Caki2 (cell line): ENCODE measurements at places on chromosomes 6 and 20. TPM values are rescaled to one million over a fixed set of nuclear protein-coding genes. Genes with fewer than 3 reads are reported as not detected.

GRCh38 chr6:27495386-27496135 lies 22.7 kb upstream of the ZNF184 start:
- DNase-seq = peak; percentile 89

DNA sequence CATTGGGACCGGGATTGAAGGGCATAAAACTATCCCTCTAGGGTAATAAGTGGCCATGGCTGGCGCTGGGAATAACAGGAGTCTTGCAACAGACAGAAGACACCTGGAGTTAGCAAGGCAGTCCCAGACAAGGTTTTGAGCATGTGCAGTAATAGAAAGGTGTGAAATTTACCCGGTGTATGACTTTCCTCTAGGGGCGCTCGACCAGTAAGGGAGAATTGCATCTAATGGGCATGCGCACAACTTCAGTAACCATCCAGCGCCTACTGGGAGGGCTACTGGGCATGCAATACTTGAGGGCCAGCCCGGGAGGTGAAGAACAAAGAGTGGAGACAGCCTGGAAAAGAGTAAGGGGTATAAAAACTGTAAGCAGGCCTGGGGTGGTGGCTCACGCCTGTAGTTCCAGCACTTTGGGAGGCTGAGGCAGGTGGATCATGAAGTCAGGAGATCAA lies 32.7 kb downstream of the SERPINB6 start:
- peak; percentile 33 for DNase-seq

DNA sequence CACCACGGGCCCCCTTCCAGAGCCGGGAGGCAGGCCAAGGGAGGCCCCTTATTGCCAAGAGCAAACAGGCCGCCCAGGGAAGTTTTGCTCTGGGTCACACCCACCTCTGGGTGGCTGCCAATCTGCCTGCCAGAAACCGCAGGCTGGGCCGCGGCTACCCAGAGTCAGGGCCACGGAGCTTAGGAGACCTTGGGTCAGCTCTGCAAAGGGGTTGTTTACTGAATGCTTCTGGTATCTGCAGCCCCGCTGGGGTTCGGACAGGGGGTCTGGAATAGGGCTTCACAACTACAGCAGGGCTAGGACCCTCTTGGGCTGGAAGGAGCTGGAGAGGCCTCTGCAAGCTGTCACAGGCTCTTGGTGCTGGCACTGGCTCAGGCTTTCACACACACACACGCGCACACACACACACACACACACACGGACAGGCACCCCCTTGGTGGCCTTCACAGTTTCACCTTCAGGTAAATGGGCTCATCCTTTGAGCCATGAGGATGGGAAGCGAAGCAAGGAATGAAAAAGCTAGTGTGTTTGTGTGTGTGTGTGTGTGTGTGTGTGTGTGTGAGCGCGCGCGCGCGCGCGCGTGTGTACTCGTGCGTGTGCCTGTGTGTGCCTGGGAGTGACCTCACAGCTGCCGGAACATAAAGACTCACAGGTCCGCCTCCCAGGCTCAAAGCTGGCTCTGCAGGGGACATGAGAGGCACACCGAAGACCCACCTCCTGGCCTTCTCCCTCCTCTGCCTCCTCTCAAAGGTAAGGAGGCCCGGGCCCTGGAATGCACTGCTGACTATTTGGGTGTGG lies at the start of gene CCN5:
CCN5 (plus strand) TSS at position 669 of the 798 bp plus-strand sequence; CDS start at position 691, 22 bp downstream.
- peak; percentile 92 for DNase-seq

DNA sequence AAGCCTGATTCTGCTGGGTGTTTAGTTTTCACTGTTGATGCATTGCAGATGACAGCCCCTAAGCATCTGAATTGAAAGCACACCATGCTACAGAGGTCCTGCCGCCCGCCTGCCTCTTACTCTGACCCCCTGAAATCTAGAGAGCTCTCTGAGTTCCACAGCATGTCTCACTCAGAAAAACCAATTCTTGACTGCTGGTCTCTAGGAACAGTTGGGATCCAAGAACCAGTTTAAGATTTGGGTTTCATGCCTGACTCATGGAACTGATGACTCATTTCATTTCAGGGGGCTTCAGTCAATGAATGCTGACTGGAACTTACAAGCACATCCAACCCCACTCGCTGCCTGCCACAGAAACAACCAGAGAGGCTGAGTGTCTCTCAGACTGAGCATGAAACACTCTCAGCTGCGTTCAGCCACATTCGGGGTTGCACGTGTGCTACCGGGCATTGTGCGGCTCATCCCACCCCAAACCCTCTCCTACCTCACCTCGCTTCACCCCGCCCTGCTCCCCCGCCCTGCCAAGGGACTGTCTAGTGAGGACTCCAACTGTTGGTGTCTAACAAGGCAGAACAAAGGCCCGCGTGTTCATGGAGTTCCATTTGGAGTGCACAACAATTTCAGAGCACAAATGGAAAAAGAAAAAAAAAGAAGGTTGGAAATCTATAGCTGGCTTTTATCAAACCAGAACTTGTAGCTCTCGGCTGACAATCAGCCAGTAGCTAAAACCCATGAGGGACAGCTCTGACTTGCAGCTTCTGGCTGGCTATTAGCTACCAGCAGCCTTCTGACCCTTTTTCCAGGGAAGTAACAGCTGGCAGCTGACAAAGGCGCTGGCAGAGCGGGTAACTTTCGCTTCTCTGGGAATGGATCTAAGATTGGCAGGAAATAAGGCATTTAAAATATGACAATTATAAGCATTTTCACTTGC lies 20.0 kb upstream of the TRAF3IP2 start:
- DNase-seq = no peak

Gene TSPO2
- not detected in 2 replicates for total RNA-seq

- DNase-seq = no peak
These were observed 533 bp downstream of the MRPS18A start for GRCh38 chr6:43687079-43687436.

DNA sequence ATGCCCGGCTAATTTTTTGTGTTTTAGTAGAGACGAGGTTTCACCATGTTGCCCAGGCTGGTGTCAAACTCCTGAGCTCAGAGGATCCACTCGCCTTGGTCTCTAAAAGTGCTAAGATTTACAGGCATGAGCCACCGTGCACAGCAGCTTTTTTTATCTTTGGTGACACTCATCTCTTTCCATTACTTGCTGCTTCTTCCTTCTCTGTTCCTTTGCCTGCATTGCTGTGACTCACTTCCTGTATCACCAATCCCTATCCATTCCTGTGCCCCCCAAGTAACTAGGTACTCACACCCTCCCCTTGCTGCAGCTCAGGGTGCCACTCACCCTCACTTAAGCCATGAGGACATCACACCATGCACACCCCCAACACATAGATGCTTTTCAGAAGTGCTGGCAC lies 24.6 kb downstream of the KHDC1L start:
- DNase-seq = no peak

- DNase-seq = peak; percentile 45
These were observed 916 bp downstream of the PABPC1L start for GRCh38 chr20:44910690-44911262.

DNA sequence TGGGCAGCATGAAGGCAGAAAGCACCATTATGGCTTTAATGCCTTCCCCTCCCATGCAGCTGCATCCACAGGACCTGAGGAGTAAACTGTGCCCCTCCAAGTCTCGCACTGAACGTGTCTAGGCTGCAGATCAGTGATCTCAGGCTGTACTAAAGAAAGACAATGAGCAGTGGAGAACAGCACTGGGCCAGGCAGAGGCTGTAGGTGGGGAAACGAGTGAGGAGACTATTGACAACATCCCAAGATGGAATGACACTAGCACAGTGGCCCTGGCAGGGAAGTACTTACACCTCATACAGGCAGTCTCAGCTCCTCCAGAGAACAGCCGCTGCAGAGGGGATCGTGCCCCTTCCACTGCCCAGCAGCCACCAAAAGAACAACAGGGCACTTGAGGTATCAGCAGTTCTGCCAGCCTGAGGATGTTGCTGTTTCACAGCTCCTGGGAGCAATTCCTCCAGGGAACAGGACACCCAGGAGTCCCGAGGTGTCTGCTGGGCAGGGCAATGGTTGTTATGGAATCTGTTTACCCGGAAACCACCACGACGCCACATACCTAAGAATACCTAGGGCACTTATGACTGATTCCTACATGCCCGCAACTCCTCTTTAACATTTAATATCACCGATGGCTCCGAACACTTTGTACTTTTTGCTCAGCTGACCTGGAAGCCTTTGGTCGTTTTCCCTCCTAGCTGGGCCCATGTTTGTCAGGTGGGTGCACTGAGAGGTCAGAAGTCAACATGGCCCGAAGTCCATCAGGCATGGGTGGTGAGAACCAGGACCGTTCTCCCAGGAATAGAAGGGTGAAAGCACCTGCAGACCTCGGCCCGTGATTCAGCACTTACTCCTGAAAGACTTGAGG lies 79.1 kb downstream of the SLC22A23 start:
- DNase-seq = no peak

Gene COL12A1
- 6.2 and 6.7 TPM in 2 replicates for total RNA-seq

Gene PDSS2
- 21.1 and 22.3 TPM in 2 replicates for total RNA-seq

DNA sequence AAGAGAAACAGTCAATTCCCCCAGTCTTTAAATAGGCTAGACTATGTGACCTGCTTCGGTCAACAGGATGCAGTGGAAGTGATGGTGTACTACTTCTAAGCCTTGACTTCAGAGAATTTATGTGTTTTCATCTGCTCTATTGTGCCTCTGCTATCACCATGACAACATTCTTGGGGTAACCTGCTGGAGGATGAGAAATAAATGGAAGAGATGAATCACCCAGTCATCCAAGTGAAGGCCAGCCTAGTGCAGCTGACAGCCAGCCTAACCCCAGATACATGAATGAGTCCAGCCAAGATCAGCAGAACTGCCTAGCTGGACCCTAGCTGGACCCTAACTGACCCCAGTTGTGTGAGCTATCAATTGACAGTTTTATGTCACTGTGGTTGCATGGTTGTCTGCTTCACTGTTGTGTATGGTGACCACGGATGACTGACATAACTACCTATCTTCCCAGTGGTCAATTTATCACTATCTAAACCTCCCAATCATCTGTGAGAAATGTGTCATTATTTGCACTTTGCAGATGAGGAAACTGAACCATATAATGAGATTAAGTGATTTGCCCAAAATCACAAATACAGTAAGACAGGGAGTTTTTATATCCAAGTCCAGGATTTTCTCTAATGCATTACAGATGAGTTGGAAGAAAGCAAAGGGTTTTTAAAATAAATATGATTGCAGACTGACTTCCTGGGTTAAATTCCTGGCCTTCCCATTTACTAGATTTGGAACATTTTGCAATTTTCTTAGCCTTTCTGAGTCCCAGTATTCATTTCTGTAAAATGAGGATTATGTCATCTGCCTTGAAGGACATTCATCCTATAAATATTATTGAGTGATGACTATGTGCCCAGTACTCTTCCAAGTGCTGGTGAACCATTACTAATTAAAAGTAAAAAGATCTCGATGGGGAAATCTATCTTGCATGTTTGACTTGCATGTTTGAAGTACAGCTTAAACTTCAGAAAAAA lies 136.4 kb upstream of the PLCB4 start:
- peak; percentile 93 for DNase-seq

Gene DNMT3B
- 52.7 and 54.1 TPM in 2 replicates for total RNA-seq

Gene QKI
- 65.6 and 76.1 TPM in 2 replicates for total RNA-seq

Gene UBE2C
- 112 and 164 TPM in 2 replicates for total RNA-seq

- DNase-seq = no peak
These were observed 61.6 kb upstream of the HS3ST5 start for GRCh38 chr6:114404339-114404955.

GRCh38 chr6:158697811-158698210 lies 48.0 kb downstream of the SYTL3 start:
- no peak for DNase-seq

GRCh38 chr20:37238935-37239451 lies 22.6 kb downstream of the GHRH start:
- DNase-seq = no peak

DNA sequence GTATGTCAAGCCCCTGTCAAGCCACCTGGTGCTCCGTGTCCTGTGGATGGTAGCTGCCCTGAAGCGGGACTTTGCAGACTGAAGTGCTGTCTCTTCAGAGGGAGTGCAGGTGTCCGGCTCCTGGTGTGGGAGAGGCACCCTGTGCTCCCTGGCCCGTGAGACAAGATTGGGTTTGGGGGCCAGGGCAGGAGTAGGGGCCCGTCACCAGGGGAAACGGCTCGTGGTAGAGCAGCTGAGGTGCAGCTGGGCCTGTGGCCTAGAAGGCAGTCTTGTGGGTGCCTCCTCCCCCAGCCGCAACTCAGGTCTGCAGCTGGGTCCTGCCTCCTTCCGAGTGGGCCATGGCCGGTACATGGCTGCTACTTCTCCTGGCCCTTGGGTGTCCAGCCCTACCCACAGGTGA lies at the start of gene PTCRA:
PTCRA (plus strand) TSS at position 322 of the 400 bp plus-strand sequence; CDS start at position 339, 17 bp downstream.
- no peak for DNase-seq

GRCh38 chr20:4014031-4014474 lies 1.3 kb downstream of the RNF24 start:
- DNase-seq = peak; percentile 83

DNA sequence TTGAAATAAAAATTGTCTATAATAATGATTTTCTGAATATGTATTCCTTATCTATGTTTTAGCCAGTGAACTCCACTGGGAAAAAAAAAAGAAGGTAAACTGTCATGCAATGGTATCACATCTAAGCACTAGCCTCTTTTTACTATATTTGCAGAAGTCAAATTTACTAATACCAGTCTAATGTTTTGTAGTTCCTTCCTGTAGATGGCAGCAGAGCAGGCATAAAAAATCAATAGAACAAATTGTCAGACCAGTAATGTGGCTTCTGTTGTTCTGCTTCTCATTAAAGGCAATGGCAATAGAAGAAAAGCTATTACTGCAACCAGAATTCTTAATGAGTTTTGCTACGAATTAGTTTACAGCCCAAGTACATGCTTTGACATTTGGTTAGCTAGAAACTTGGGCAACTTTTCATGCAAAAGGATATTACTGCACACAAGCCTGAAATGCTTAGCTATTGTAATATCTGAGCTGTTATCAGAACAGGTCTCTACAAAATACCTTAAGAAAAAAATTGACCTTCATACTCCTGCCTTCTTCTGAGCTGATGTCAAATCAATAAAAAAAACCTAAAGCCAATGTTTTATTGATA lies 476.9 kb downstream of the KHDRBS2 start:
- DNase-seq = peak; percentile 28

Gene C6orf58
- total RNA-seq = 1.3 TPM in 1 of 2 replicates, not detected in the other

Gene CAPN11
- not detected in 2 replicates for total RNA-seq

Gene MRPS18B
- total RNA-seq = 47.9 and 61.1 TPM in 2 replicates

DNA sequence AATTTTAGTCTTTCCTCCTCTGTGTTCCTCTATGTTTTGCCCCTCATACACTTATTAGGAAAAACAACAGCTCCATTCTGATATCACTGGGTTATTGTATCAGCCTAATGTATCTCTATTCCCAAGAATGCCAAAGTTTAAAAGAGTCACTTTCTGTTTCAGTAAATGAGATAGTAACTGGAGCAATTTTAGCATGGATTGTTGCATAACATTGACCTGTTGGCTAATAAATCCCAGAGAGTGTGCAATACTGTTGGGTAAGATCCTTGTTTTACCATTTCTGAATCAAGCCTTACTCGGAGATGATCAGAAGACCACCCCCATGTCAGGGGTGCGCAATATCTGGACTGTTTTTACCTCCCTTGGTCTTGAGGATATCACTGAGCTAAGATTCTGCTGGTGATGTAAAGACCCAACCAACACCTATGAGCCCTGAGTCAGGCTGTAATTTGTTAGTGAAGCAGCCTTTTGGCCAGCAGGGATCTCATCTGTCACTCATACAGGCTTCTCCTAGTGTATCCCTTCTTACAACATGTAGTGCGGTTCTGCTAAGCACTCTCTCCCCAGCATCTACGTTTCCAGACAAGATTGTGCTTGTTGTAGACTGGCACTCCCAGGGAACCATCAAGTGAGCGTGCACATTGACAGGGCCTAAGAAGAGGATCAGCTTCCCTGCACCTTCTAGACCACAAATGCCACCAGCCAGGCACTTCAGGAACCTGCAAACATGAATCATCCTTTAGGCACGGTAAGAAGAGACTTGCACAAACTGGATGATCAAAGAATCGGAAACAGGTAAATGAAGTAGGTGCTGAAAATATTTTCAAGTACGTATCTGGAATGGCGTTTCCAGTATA lies 11.5 kb upstream of the IPCEF1 start:
- DNase-seq = no peak

GRCh38 chr20:22974354-22974753 lies 60.8 kb upstream of the SSTR4 start:
- DNase-seq = peak; percentile 8

Gene TNFRSF6B
- total RNA-seq = 1.5 TPM in 1 of 2 replicates, not detected in the other

Gene MRPL14
- 119 and 157 TPM in 2 replicates for total RNA-seq
